ENCODE measurements at places on chromosomes 5 and 9.

- DNase-seq: no peak
Observed at GRCh38 chr5:1737790-1738405, 61.7 kb downstream of the MRPL36 start.

GRCh38 chr5:137400571-137400970 is 98.6 kb downstream of the SPOCK1 start:
- no peak for DNase-seq

DNA sequence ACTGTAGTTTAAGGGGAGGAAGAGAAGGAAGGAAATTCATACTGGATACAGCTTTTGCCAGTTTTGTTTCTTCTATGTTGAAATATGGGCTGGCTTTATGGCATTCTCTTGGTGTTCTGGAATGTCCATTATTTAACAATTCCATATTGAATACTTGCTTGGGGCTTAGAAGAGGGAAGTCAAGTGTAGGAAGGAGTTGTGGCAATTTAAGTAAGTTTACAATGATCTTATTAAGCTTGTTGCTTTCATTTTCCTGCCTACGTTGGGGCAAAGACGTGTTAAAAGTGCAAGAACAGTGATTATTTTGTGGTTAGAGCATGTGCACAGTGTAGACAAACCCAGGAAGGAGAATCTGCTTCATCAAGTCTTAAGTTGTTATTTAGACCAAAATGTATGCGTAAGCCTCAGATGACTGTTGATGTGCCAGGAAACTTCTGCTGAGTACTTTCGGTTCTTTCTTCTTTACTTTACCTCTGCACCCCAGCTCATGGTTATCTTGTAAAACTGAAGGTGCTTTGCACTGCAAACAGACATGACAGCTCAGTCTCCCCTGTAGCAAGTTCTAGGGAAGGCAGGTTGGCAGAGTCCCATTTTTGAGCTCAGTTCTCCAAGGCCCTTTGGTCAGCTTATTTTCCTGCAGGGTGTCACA is 75.8 kb downstream of the F2RL2 start:
- peak; percentile 12 for DNase-seq

- peak; percentile 19 for DNase-seq
Observed at GRCh38 chr5:67495072-67495471, 298.5 kb upstream of the CD180 start.

- DNase-seq: no peak
Observed at GRCh38 chr5:151068433-151069197, 12.2 kb downstream of the TNIP1 start.

DNA sequence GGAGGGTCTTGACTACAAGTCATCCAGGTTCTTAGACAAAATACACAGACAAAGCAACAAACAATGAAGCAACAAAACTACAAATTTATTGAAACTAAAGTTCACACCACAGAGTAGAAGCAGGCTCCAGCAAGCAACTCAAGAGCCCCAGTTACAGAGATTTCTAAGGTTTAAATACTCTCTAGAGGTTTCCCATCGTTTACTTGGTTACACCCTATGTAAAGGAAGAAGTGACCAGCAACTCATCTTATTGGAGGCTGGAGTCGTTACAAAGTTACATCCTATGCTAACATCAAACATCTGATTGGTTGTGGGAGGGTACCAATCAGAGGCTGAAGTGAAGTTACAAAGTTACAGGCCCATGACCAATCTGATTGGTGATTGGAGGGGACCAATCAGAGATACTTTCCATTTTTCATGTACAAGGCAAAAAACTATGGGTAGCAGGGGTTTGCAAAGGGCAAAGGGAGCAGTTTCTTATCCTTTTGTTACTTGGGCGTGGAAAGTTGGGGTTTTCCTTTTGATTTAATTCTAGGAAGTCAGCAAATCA is 2292.6 kb upstream of the C9orf72 start:
- no peak for DNase-seq

GRCh38 chr9:12853051-12853450 is 78.2 kb downstream of the LURAP1L start:
- no peak for DNase-seq

- no peak for DNase-seq
Observed at GRCh38 chr5:155696362-155696761, 630.6 kb upstream of the SGCD start.

DNA sequence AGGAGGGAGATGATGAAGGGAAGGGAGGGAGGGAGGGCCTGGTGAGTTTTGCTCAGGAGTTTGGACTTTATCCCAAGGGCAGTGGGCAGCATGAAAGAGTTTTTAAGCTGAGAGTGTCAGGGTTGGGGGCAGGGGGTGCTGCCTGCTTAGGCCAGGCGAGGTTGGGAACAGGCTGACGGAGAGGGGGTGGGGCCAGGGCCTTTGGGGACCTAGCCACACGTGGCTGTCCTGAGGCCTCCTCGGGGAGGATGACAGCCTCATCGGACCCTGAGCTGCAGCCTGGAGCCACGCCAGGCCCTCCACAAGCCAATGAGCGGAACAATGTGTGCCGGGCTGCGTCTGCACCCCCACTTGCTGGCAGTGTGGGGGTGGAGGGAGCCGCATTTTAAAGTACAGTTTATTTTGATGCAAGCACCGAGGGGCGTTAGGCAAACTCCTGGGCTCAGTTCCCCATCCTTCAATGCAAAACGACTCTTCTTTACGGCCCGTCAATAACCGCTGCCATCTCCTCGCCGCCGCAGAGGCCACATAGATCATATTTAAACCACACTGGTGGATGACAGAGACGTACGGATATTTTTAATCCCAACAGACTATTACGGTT is 5.3 kb upstream of the RXRA start:
- no peak for DNase-seq

- no peak for DNase-seq
Observed at GRCh38 chr5:9932770-9933169, 302.6 kb upstream of the TAS2R1 start.

DNA sequence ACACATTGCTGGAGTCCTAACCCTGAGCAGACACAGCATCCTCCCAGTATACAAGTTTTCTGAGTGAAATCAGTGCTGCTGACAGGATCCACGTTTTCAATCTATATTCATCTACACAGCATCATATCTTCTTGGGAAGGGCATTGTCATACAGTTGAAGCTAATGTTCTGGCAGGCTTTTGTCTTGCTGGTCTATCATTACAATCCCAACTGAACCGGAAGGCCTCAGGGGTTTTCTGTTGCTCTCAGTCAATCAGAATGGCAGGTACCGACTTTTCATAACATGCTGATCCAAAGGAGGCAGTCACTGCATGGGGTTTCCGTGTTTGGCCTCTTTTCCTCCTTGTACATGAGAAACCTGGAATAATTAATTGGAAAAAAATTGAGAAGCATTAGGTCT is 2118.8 kb upstream of the WWC1 start:
- DNase-seq: no peak

- DNase-seq: peak; percentile 88
Observed at GRCh38 chr9:19618816-19619215, 170.0 kb downstream of the SLC24A2 start.

DNA sequence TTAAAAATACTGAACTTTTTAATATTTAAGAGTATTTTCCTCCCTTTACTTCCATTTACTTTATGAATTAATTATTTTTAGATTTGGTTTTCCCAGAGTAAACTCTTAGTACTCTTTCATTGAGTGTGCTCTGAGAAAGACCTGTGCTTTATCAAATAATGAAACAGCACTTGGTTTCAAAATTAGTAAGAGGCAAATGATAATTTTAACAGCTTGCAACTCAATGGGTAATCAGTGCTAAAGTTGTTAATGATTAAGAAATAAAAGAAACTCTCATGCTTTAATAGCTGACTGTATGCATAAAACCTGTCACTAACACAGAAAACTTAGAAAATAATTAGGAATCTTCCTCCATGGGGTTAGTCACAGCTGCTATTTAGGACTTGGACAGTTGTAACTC is 244.4 kb downstream of the RFX3 start:
- DNase-seq: no peak

DNA sequence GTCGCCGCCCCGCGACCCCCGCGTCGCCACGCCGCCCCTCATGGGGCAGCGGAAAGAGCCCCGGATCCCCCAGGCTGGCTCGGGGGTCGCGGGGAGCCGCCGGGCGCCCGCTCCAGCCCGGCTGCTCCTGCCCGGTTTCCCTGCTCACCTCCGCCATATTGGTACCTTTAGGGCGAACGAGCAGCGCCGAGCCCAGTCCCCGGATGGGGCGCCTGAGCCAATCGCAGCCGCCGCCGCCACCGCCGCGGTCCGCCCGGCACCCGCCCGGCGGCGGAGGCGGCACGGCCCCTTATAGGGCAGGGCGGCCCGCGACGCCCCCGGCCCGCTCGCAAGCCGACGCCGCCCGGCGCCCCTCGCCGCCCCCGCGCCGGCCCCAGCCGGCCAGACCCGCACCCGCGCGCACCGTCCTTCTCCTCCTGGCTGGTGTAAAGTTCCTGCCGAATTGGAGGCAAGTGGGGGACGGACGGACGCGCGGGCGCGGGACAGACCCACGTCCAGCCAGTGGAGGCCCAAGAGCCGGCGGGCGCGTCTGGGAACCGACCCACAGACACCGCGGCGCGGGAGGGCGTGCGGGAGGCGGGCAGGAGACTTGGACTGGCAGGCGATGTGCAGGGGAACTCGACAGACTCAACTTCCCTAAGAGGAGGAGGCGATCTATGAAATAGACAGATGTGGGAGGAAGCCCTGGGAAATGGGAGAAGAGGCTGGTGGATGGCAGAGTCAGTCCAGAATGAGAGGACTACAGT is at the start of gene MIER3:
Gene MIER3 (minus strand): TSS at position 178 of the 746 bp plus-strand sequence. CDS start 21 bp downstream, at position 157.
- DNase-seq: peak; percentile 79

GRCh38 chr9:126329476-126330275 is 3.0 kb downstream of the MVB12B start:
- DNase-seq: no peak

GRCh38 chr5:146751781-146752401 is 126.7 kb downstream of the PPP2R2B start:
- DNase-seq: no peak

GRCh38 chr5:140801494-140801841 is 611 bp downstream of the PCDHA3 start:
- peak; percentile 28 for DNase-seq

DNA sequence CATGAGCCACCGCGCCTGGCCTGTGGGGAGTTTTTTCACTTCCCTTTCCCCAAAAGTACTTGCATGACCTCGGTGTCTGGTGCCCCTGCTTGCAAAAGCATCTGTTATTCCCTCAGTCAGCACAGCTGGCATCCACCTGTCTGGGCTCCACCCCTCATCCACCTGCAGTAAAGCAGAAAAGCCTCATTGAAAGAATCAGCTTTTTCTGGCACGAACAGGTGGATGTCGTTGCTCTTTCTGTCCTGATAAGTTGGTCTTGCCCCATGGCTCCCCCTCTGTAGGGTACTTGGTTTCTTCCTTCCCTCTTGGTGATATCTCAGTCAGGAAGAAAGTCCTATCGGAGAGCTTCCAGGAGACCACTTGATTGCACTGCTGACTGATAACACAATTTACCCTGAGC is 37.4 kb downstream of the WWC1 start:
- DNase-seq: no peak

DNA sequence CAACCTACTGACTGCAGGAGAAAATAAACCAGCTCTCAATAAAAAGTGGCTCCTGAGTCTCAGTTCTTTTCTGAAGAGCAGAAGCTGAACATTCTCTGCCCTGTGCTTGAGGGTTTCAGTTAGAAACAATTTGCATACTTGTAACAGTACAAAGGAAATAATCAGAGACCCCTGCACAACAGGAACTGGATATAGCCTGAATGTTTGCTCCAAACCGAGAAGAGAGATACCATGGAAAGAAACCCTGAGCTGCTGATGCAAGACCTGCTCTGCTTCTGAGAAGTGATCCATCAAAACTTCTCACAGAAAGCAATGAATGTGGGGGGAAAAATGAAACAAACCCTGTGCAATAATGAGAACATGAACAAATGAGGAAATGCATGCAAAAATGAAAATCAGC is 592.9 kb downstream of the SEMA5A start:
- no peak for DNase-seq

DNA sequence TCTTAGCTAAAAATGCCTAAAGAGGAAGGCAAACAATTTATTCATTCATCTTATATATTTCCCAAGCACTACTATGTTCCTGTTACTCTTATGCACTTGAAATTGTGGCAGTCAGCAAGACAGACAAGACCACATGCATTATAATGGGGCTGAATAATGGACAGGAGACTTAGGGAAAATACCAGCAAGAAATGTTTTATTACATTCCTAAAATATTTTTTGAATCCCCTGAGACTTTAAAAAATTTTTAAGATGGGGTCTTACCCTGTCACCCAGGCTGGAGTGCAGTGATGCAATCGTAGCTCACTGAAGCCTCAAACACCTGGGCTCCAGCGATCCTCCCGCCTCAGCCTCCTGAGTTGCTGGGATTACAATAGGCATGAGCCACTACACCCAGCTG is 13.2 kb downstream of the ZCCHC9 start:
- DNase-seq: no peak

GRCh38 chr9:90894986-90895687 is 93.5 kb downstream of the SYK start:
- no peak for DNase-seq

DNA sequence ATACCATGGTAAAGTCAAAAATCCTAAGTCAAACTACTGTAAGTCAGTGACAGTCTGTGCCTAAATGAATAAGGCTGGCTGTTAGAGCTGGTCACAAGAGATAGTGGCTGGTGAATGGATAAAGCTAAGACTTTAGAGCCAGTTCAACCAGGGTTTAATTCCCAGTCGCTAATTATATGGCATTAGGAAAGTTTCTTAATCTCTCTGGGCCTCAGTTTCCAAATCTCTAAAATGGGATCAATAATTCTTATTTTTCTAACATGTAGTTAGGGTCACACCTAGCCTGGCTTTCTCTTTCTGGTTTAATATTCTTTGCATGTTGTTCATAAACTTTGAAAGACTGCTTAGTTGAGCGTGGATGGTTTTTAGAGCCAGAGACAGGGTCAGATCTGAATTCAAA is 64.8 kb downstream of the SMIM15 start:
- DNase-seq: no peak

DNA sequence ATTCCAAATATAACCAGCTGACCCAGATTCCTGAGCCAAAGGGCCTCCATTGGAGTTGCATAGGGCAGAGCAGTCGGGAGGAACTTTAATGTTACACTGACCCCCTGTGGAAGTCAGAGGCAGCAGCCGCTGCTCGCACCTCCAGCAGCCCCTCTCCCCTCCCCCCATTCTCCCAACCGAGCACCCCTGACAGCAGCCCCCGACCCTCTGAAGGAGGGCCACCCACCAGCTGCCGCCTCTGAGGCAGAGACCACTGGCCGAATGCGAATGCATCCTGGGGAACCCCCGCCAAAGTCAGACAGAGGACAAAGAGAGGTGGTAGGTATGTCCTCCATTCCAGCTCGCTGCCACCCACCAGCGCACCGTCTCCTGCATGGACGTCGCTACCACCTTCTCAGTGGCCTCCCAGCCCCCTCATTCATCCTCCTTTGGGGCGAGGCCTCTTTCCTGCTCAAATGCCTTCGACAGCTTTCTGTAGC is 231.0 kb downstream of the CDK5RAP2 start:
- peak; percentile 59 for DNase-seq

Data from Ammon's horn (tissue), 1 donor.